ENCODE measurements at places on chromosomes 1 and 21. TPM values are rescaled to one million over a fixed set of nuclear protein-coding genes. Genes with fewer than 3 reads are reported as not detected.

DNA sequence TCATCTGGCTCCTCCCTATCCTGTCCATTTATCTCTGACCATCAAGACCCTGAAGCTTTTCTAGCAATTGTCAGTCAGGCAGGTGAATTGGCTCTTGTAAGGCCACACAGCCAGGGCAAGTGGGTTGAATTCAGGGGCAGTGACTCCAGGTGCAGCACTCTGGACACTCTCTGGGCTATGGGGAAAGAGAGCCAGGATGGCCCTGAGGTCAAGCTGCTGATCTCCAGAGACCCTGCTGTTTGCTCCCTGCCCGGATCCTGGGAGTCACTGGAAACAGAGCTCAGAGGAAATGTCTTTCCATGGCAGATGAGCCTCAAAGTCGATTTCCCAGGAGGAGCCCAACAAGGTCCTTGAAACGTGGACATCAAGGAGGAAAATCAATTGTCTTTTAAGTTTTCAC, 184.4 kb downstream of the C1orf94 start:
- no peak for DNase-seq
- H3K36me3 ChIP-seq: no peaks in the 10 kb centered on the region
- H3K4me1 ChIP-seq: no peaks in the 10 kb centered on the region
- H3K27ac ChIP-seq: no peak overlapping the region

- H3K4me3 ChIP-seq: no peak overlapping the region
- no peaks in the 10 kb centered on the region for H3K27me3 ChIP-seq
- H3K27ac ChIP-seq: peak overlapping the region; percentile 31
- no peaks in the 10 kb centered on the region for H3K36me3 ChIP-seq
- H3K4me1 ChIP-seq: peaks cover 39% of the 10 kb centered on the region
These were observed 58.0 kb downstream of the PGM1 start for GRCh38 chr1:63651161-63651701.

DNA sequence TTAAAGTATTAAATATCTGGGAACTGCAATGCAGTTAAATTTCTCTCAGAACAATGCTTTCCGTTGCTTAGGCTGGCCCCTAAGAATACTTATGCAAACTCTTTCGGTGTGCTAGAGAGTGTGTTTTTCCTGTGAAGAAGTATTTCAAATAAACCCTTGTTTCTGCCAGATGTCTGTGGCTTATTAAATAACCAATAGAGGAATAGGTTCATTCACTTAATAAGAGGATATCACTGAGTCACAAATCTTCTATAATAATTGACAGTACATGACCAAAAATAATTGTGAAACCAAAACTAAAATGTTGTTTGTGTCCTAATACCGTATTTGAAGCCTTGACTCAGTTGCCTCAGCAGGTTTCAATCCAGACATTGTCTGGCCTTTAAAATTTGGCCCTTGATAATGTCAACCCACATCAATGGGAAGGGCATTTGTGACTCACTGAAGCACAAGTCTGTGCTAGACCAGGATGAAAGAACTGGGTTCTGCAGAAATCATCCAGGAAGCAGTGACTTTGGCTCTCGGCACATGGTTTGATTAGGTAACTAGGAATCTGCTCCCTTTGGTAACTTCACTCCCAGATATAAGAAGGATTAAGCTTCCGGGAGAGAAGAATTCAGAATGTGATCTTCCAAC, 104.2 kb upstream of the BARHL2 start:
- H3K4me1 ChIP-seq: no peaks in the 10 kb centered on the region
- H3K36me3 ChIP-seq: no peaks in the 10 kb centered on the region
- H3K27me3 ChIP-seq: no peaks in the 10 kb centered on the region

DNA sequence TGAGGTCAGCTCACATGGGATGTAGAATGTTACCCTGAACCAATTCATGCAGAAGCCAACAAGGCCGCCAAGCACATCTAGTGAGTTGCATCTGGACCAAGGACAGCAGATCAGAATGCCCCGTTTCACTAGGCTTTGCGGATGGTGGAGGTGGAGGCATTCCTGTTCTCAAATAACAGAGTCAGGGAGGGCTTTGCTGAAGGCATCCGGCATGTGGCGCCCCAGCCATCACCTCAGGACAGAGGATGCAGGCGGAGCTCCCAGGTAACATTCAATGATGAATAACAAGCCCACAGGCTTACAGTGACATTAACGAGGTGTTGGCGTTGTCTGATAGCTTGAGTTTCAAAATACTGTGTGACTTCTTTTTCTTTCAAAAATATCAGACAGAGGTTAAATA, 476.2 kb downstream of the CAMTA1 start:
- DNase-seq: no peak
- no peaks in the 10 kb centered on the region for H3K4me1 ChIP-seq
- no peak overlapping the region for H3K4me3 ChIP-seq
- no peaks in the 10 kb centered on the region for H3K36me3 ChIP-seq
- no peaks in the 10 kb centered on the region for H3K27me3 ChIP-seq

- no peak overlapping the region for H3K27ac ChIP-seq
- no peak for DNase-seq
- H3K27me3 ChIP-seq: no peaks in the 10 kb centered on the region
- no peaks in the 10 kb centered on the region for H3K36me3 ChIP-seq
These were observed 21.0 kb upstream of the LYST start for GRCh38 chr1:235887676-235888075.

DNA sequence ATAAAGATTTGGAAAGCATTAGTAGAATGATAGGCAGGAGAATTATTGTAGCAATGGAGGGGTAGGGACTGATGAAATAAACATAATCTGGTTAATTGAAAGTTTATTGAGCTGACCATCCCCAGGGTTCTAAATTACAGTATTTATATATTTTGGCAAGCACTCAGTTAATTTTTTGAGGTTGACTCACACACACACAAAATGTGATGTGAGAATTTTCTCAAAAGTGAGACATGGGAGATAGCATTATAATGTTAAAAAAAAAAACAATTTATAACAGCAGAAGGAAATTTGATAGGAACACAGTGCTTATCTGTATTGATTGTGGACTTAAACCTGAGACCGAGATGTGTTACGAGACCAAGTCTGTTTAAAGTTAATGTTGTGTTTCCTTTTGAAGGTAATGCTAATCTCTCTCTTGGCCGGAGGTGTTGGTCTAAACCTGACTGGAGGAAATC, 24.6 kb downstream of the TRIM45 start:
- no peak overlapping the region for H3K4me3 ChIP-seq
- DNase-seq: no peak
- H3K27me3 ChIP-seq: no peaks in the 10 kb centered on the region
- H3K4me1 ChIP-seq: peaks cover 7% of the 10 kb centered on the region
- no peak overlapping the region for H3K27ac ChIP-seq
- H3K36me3 ChIP-seq: peaks cover 21% of the 10 kb centered on the region

- H3K36me3 ChIP-seq: no peaks in the 10 kb centered on the region
- no peak overlapping the region for H3K27ac ChIP-seq
- H3K4me1 ChIP-seq: peaks cover 7% of the 10 kb centered on the region
These were observed 32.5 kb upstream of the HMCN1 start for GRCh38 chr1:185701650-185702049.

GRCh38 chr1:89454845-89455521, 69.6 kb upstream of the LRRC8B start:
- peak; percentile 73 for DNase-seq
- no peak overlapping the region for H3K27ac ChIP-seq
- H3K36me3 ChIP-seq: no peaks in the 10 kb centered on the region
- no peaks in the 10 kb centered on the region for H3K27me3 ChIP-seq
- H3K4me1 ChIP-seq: peaks cover 11% of the 10 kb centered on the region

- no peak for DNase-seq
- no peaks in the 10 kb centered on the region for H3K27me3 ChIP-seq
- H3K36me3 ChIP-seq: no peaks in the 10 kb centered on the region
- peaks cover 9% of the 10 kb centered on the region for H3K4me1 ChIP-seq
- no peak overlapping the region for H3K4me3 ChIP-seq
These were observed 49.6 kb downstream of the WDR64 start for GRCh38 chr1:241701483-241702295.

DNA sequence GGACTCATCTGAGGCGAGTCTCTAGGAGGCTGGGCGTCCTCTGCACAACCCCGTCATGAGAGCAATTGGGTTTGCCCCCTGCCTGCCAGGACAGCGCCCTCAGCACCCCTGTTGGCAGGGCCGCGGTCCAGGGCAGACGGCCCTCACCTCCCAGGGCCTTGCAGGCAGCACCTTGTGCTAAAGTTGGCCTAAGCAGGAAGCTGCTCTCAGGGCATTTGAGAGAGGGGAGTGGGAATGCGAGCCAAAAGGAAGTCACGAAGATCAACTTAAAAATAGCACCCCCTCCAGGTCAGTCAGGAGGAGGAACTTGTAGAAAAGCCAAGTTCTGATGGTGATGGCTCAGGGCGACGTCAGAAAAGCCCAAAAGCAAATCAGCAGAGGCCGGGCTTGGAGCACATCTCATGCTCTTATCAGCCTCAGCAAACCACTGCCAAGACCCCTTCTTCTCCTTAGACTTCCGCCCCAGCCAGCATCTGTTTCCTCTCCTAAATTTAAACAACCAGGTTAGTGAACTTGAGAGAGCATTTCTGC, 12.6 kb upstream of the ADORA3 start:
- no peak overlapping the region for H3K4me3 ChIP-seq
- H3K4me1 ChIP-seq: peaks cover 66% of the 10 kb centered on the region
- H3K36me3 ChIP-seq: no peaks in the 10 kb centered on the region
- H3K27ac ChIP-seq: no peak overlapping the region

DNA sequence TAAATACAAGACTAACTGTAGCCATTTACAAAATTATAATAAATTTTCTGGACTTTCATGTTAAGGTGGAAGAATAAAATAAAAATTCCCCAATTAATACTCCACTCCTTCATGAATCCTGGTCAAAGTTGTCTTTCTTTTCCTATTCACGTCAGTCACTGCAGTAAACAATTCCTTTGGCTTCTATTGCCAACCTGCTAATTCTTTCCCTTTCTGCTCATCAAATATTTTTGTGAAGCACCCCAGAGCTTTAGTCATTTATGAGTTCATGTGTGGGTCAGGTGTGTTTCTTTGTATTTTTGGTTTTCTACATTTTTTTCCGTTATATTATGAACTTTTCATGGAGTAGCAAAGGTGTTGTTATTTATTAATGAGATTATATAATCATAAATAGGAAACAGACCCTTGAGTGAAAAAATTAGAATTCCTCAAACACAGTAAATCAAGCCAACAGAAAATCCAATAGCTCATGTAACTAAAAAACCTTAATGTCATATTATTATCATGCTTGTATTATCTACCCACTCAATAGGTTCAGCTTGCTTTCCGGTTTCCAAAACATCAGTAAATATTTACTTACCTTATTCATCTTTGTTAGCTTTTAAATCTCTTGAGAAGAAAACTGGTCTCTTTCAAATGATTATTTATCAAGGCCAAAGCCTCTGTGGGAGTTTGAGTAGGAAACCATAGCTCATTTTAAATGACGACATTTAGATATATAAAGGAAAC, 29.6 kb upstream of the PLA2G4A start:
- no peak overlapping the region for H3K27ac ChIP-seq
- H3K27me3 ChIP-seq: no peaks in the 10 kb centered on the region
- no peaks in the 10 kb centered on the region for H3K36me3 ChIP-seq
- DNase-seq: no peak
- no peak overlapping the region for H3K4me3 ChIP-seq
- no peaks in the 10 kb centered on the region for H3K4me1 ChIP-seq

- H3K27ac ChIP-seq: no peak overlapping the region
- H3K36me3 ChIP-seq: no peaks in the 10 kb centered on the region
- H3K4me3 ChIP-seq: no peak overlapping the region
- no peak for DNase-seq
- H3K4me1 ChIP-seq: no peaks in the 10 kb centered on the region
- H3K27me3 ChIP-seq: peaks cover 4% of the 10 kb centered on the region
These were observed 111.1 kb downstream of the NAV1 start for GRCh38 chr1:201649761-201650622.

GRCh38 chr1:59664166-59664565, 150.6 kb upstream of the HOOK1 start:
- H3K27me3 ChIP-seq: no peaks in the 10 kb centered on the region
- no peaks in the 10 kb centered on the region for H3K36me3 ChIP-seq
- no peak for DNase-seq
- no peak overlapping the region for H3K27ac ChIP-seq
- no peak overlapping the region for H3K4me3 ChIP-seq
- no peaks in the 10 kb centered on the region for H3K4me1 ChIP-seq

DNA sequence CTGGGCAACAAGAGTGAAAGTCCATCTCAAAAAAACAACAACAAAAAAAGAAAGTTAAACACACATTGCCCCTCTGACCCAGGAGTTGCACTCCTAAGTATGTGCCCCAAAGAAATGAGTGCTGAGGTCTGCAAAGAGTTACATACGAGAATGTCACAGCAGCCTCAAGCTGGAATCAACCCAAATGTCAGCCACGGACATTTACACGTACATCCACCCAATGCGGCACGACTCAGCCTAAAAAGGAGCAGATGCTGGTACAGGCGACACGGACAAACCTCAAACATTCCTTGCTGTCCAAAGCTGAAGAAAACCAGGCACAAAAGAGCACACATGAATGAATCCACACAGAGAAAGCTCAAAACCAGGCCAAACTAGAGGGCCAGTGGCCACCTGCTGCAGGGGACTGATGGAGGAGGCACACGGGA, 46.8 kb upstream of the ECE1 start:
- no peaks in the 10 kb centered on the region for H3K27me3 ChIP-seq
- no peak overlapping the region for H3K27ac ChIP-seq
- no peak for DNase-seq
- H3K36me3 ChIP-seq: peaks cover 4% of the 10 kb centered on the region
- no peak overlapping the region for H3K4me3 ChIP-seq
- H3K4me1 ChIP-seq: peaks cover 94% of the 10 kb centered on the region

DNA sequence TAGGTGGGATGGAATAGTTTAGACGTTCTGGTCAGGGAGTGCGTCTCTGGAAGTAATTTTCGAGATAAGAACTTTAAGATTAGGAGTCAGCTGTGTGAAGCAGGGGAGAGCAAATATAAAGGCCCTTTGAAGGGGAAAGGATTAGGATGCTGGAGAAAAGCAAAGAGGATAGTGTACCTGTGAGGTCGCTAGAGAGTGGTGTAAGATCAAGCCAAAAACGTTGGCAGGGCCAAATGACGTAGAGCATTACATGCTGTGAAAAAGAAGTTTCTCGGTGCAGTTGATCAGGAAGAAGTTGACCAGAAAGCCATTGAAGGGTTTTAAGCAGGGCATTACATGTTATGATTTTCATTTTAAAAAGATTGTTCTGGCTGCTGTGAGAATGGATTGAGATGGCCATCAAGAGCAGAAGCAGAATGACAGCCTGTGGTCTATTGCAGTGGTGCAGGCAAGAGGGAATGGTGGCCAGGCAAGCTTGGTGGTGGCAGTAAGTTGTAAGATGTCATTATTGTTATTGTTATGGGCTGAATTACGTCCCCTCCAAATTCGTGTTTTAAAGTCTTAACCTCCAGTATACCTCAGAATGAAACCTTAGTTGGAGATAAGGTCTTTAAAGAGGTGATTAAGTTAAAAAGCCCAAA, 113.6 kb upstream of the KIF26B start:
- H3K27ac ChIP-seq: no peak overlapping the region
- H3K36me3 ChIP-seq: no peaks in the 10 kb centered on the region
- H3K27me3 ChIP-seq: no peaks in the 10 kb centered on the region
- no peak overlapping the region for H3K4me3 ChIP-seq
- no peaks in the 10 kb centered on the region for H3K4me1 ChIP-seq
- DNase-seq: no peak

DNA sequence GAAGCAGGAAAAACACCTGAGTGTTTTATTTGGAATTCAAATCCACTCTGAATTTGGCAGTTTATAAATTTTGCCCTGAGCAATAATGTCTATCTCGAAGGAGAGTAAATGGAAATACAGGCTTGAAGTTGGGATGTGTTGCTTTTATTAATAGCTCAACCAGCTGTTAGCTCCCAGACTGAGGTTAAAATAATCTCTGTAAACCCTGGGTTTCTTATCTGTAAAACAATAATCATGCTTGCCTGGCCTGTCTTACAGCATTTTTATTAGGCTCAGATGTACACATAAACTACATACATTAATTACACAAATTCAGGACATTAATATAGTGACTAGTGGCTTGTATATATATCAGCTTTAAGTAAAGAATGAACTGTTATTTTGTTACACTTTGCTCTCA, 148.5 kb downstream of the GALNT2 start:
- H3K27ac ChIP-seq: no peak overlapping the region
- H3K36me3 ChIP-seq: no peaks in the 10 kb centered on the region
- H3K4me3 ChIP-seq: no peak overlapping the region
- no peaks in the 10 kb centered on the region for H3K27me3 ChIP-seq

Gene SUSD4
- total RNA-seq: 3.0 TPM

Gene SEMA4A
- total RNA-seq: 1.2 TPM

Data from CD4-positive, alpha-beta memory T cell (primary cell).